Left kidney (tissue), 8 donors: ENCODE measurements at places on chromosomes 13 and 19. TPM values are rescaled to one million over a fixed set of nuclear protein-coding genes. Genes with fewer than 3 reads are reported as not detected.

- no peak for DNase-seq
Measured at GRCh38 chr13:34364633-34365032, 546.7 kb downstream of the RFC3 start.

GRCh38 chr13:40181203-40181845 is 485.1 kb downstream of the FOXO1 start:
- no peak for DNase-seq

DNA sequence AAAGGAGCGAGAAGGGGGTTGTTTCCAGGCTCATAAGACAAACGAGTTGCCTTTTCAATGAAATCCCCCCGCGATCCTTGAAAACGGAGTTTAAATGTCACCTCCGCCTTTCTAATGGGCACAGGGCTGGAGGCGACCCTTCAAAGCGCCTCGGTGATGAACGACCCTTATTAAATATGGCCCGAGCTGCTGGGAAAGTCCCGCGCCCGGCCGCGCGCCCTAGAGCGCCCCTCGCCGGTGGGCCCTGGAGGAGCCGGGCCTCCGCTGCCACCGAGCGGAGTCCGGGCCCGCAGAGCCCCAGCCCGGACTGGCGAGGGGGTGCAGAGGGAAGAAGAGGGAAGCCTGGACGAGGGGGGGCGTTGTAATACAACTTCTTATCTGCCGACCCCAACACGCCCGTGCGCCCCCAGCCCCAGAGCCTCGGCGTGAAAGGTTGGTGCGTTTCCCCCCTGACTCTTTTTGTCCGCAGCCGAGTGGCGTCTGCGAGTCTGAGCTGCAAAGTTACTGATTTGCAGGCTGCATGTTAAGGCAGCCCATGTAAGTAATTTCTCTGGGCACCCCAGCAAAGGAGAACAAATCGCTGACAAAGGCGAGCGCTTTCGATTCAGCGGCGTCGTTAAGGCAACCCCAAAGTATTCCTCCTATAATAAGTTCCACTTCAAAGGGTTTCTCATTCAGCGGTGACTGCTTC is 11.9 kb downstream of the ZIC5 start:
- no peak for DNase-seq

- no peak for DNase-seq
Measured at GRCh38 chr13:105116966-105117365, 1418.5 kb downstream of the EFNB2 start.

- DNase-seq, result no peak
Measured at GRCh38 chr13:40764587-40765403, 6.2 kb downstream of the MRPS31 start.

DNA sequence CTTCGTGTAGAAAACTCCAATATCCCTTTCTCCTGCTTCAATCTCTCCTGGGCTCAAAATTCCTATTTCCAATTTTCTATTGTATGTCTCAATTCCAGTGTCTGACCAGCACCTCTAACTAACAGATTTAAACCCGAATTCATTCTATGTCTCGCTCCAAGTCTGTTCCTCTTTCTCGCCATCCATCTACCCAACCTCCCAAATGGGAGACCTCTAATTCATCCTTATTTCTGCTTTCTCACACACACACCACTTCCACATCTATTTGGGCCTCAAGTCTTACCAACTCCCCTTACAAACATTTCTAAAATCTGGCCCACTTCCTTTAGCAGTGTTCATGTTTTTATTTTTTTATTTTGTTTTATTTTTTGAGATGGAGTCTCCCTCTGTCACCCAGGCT is 53.3 kb downstream of the MBD3L2B start:
- DNase-seq, result no peak

DNA sequence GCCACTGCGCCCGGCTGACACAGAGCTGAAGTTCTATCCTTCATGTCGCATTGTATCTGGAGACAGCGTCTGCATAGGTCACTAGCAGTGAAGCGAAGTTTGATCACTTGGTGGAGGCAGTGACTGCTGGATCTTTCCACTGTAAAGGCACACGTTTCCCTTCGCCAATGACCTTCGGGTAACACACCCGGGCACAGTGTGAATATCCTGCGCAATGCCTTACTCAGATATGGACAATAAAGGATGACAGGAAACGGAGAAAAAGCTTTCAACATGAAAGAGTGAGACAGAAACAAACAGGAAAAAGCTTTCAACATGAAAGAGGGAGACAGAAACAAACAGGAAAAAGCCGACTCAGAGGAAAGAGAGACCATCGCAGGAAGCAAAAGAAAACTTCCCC is 17.1 kb downstream of the ARL11 start:
- no peak for DNase-seq

- DNase-seq, result no peak
Measured at GRCh38 chr19:49666120-49666444, 349 bp downstream of the BCL2L12 start.

DNA sequence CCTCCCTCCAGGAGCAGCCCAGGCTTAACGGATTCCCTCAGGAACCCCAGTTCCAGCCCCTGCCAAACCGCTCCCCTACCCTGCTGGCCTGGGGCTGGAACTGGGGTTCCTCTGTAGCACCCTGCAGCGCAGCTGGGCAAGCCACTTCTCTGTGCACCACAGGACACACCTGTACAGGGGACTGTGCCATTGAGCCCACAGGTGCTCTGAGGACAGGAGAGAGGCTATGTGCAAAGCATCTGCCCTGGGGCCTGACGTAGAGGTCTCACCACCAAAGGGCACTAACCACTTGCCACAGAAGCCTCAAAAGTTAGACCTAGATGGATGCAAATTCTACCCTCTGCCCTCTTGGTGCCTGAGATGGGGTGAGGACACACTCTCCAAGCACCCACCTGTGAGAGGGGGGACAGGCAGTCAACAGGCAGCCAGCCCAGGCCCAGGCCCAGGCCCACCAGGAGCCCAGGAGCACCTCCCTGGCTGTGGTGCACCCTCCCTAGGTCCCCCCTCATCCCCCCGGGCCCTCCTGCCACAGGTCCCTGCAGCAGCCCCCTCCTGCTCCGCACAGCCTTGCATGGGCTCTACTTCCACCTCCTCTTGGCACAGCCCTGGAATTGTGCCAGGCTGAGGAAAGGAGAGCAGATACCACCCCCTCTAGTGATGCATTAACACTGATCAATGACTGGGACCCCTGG is 27.6 kb upstream of the SLC35E1 start:
- no peak for DNase-seq

- DNase-seq, result no peak
Measured at GRCh38 chr13:28058866-28059613, 41.3 kb downstream of the FLT3 start.

CCL25 gene
- 0.15 TPM for polyA plus RNA-seq
